ENCODE measurements at places on chromosomes 2 and 18.

- DNase-seq: no peak
Observed at GRCh38 chr2:129015397-129016285, 697.0 kb upstream of the HS6ST1 start.

DNA sequence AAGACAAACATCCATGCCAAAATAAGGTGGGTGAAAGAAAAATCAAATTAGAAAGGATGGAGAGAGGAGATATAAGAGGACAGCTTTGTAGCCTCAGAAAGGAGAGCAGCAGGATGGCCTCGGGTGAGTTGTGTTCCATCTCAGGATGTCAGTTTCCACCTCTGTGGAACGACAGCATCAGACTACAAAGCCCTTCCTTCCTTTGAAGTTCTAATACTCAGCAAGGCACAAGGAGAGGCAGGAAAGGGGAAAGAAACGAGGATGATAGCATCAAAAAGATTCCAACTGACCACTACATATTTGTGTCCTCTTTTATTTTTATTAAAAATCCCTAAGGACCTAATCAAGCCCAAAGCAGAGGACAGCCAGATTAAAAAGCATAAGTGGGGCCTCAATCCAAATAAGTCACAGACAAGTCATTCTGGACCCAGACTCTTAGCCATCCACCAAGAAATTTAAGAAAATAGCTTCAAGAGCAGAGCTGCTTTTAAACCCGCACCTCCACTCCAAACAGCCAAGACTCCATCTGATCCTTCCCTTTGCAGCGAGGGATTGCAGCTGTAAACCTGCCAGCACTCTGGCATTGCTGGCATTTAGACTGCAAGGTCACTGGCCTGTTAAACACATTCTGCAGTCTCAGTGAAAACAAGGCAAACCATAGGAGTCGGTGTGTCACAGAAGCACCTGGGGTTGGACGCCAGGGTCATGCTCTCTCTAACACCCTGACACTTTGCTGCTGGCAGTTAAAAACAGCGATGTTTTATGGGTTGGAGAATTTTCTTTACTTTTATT is 314.5 kb upstream of the CHAC2 start:
- DNase-seq: no peak

- no peak for DNase-seq
Observed at GRCh38 chr2:161430386-161430785, 14.3 kb downstream of the TBR1 start.

GRCh38 chr2:238970553-238971081 is 122.7 kb downstream of the TWIST2 start:
- DNase-seq: peak; percentile 31

DNA sequence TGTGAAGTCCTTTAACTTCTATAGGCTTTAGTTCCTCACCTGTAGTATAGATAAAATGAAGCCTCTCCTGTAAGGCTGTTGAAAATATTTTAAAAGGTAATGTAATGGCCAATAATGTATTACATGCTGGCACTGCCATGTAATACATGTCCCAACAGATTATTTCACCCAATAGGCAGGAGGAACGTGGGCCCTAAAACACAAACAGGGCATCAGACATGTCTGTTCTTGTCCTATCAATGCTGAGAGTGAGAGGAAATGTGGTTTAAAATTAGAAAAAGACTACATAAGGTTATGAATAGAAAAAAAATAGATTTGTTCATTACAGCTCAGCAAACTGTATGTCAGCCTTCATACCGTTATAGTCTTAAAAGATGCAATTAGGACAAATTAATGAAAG is 492.7 kb upstream of the DDX18 start:
- DNase-seq: no peak

- peak; percentile 30 for DNase-seq
Observed at GRCh38 chr2:54559593-54560145, 103.5 kb downstream of the SPTBN1 start.

DNA sequence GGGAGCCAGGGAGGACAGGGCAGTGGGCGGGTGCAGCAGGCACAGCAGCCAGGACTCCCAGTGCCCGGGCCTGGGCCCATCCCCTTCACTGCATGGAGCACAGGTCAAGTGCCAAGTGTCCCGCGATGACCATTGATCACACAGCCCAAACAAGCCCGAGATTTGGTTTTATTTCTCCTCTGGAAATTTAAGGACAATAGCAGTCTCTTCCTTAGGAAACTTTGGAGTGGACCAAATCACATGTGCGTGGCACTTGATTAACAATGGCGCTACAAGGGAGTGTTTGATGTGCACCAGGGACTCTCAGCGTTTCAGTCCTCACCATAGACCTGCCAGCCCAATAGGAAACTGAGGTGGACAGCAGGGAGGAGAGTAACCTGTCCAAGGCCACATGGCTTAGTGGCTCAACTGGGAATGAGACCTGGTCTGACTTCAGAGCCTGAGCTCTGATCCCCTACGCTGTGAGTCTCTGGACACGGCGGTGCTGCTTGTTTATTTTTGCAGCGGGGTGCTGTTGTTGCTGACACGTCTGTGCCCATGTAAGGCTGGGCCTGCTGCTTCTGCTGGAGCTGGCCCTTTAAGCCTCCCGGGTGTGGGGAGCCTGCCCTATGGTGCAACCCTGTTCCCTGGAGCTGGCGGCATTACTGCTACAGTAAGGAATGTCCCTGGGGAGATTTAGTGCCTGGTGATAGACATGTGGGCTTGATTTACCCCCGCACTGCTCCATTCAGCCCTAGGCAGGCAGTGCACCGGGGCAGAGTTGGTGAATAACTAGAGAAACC is 194.2 kb downstream of the INHBB start:
- no peak for DNase-seq

DNA sequence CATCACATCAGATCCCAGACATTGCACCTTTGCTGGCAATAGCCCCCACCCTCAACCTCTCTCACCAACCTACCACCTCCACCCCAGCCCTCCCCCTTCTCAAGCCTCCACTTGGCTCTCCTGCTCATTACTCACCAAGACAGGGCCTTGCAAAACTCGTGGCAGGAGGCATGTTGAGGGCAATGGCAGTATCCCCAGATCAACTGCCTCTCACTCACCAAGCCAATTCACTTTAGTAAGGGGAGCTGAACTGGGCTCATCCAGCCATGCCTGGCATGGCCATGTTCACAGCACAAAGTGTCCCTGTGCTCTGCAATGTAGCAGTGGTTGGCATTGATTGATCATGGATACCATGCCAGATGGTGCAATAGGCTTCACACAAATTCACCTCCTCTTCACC is 46.3 kb upstream of the TEX51 start:
- no peak for DNase-seq

DNA sequence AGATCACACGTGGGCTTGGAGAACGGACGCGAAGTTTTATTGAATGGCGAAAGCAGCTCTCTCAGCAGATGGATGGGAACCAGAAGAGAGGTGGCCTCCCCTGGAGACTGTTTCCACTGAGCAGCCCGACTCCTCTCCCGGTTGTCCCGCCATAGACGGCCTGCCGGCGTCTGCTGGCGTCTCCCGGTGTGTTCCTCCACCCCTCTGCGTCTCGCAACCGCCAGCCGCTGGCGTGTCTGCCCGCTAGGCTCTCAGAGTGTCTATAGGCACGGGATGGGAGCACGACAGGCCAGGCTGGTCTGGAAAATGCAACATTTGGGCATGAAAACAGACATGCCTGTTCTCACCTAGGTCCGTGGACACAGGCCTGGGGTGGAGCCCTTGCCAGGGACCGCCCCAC is 366.7 kb upstream of the SOX11 start:
- no peak for DNase-seq

DNA sequence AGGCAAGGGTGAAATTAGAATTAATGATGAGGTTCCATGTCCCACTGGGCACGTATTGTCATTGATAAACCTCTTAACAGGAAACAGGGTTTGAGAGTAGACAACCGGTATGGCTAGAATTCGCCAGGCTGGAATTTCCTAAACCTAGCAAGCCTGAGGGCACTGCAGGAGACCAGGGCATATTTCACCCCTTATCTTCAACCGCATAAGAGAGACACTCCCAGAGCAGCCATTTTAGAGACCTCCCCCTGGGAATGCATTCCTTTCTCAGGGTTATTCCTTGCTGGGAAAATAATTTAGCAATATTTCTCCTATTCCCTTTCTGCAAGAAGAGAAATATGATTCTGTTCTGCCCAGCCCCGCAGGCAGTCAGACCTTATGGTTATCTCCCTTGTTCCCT is 334.6 kb upstream of the LYPD1 start:
- DNase-seq: no peak

GRCh38 chr2:8176887-8177286 is 505.0 kb upstream of the ID2 start:
- no peak for DNase-seq

- no peak for DNase-seq
Observed at GRCh38 chr2:154125891-154126290, 254.2 kb downstream of the GALNT13 start.

DNA sequence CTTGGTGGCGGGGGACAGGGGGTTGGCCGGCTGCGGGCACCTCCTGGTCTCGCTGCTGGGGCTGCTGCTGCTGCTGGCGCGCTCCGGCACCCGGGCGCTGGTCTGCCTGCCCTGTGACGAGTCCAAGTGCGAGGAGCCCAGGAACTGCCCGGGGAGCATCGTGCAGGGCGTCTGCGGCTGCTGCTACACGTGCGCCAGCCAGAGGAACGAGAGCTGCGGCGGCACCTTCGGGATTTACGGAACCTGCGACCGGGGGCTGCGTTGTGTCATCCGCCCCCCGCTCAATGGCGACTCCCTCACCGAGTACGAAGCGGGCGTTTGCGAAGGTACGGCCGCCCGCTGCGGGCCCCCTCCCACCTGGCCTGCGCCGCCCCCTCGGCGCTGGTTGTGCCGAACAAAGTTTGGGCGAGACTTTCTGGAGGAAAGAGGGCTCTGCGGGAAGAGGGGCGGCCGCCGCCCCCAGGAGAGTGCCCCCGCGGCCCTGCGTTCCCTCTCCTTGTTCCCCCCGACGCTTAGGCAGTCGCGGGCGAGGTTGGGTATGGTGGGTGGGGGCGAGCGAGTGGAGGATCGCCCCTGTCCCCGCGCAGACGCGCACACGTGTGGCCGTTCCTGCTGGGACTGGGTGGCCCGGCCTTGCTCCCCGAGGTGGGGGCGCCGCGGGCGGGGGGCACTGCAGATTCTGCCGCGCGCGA is 866 bp downstream of the CRIM1 start:
- peak; percentile 19 for DNase-seq

DNA sequence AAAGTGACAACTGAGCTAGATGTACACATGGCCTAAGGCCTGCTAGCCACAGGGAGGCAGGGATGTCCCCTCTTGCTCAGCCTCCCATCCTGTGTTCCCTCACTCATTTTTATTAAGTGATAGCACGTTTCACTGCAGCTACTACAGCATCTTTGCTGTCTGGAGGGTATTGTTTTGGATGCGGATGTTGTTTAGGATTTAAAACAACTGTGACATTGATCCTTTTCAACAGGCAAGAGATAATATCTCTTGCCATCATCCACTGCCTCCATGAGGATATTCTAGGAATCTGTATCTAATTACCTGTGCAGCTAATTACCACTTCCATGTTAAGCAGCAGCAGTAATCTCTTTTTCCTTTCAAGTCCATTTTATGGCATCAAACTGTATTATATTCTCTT is 345.4 kb downstream of the PARD3B start:
- no peak for DNase-seq

- DNase-seq: no peak
Observed at GRCh38 chr18:55685638-55686037, 97.6 kb upstream of the TCF4 start.

- DNase-seq: no peak
Observed at GRCh38 chr2:230010501-230010900, 58.2 kb downstream of the SLC16A14 start.

DNA sequence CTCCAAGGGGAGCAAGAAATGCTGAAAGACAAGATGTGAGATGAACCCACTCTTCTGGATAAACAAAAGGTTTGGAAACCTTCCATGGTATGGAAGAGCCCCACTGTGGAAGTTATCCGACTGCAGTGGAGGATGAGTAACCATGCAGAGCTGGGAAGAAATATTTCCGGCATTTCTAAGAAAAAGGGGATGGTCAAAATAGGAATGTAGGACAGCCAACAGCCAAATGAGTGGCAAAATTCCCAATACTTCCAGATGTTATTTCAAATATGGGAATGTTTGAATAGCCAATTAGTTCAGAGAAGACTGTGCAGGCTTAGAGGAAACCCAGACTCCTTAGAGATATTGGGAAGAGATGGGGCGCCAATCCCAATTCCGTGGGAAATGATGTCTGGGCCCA is 246.8 kb downstream of the RAD51AP2 start:
- no peak for DNase-seq

DNA sequence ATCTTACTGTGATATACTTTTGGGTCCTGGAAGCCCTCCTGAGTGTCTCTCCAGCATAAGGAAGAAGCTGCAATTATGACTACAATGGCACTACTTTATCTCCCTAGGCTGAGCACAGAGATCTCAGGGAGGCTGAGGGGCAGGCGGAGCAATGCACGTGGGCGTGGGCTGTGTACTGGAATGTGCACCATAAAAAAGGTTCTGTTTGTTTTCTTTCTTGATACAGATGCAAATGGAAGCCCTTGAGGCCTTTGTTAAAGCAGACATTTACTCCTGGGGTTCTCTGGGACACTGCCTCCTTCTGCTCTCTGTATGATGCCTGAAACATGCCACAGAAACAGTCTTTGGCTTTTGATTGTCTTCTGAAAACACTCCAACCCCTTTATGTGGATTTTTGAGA is 79.1 kb upstream of the DLX2 start:
- no peak for DNase-seq

GRCh38 chr2:47945046-47945781 is 38.9 kb upstream of the FBXO11 start:
- DNase-seq: no peak

- no peak for DNase-seq
Observed at GRCh38 chr2:105771836-105772235, 27.1 kb downstream of the NCK2 start.

GRCh38 chr2:153818242-153818641 is 53.5 kb upstream of the GALNT13 start:
- no peak for DNase-seq

GRCh38 chr2:65366595-65367125 is 65.7 kb downstream of the SPRED2 start:
- peak; percentile 23 for DNase-seq

- peak; percentile 63 for DNase-seq
Observed at GRCh38 chr2:197294260-197294659, 16.3 kb downstream of the ANKRD44 start.

DNA sequence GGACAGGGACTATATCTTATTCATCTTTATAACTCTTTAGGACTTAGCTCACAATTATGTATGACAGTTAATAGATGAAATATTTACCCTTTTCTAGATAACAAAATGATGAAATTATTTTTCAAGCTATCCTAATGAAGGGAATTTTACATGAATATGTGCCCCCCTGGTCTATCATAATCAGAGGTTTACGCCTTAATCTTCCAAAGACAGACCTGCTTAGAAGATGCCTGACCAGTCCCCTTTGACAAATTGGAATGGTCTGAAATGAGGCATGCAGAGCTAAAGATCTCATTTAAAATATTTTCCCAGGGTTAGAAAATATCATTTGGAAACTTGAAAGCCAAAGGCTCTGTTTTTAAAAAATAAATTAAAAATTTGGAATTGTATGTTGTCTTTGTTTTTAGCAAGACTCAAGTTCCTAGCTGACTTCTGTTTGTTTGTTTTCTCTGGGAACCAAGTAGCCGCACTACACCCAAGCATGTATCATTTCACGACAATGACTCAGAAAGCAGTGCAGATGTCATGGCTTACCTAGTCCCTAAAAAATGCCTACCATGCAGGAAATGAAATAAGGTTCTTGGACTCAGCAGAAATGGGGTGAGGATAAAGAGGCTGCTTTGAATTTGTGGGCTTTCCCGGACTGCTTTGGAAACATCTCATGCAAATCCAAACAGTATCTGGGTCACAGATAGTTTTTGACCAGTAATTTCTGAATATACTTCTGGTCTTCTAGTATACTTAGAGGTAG is 162.1 kb downstream of the ZEB2 start:
- DNase-seq: no peak

- DNase-seq: no peak
Observed at GRCh38 chr2:209331291-209331844, 92.5 kb upstream of the MAP2 start.

GRCh38 chr2:118593257-118593656 is 254.2 kb downstream of the EN1 start:
- no peak for DNase-seq

All from CD4-positive, alpha-beta T cell treated with Interleukin-12 subunit alpha and Interleukin-12 subunit beta, for 1 hour (primary cell).